ENCODE measurements at places on chromosomes 4 and X. TPM values are rescaled to one million over a fixed set of nuclear protein-coding genes. Genes with fewer than 3 reads are reported as not detected.

The ENAM gene
- not detected for total RNA-seq

The UBL4A gene
- 49.5 TPM for total RNA-seq

The WDFY3 gene
- 55.0 TPM for total RNA-seq

The SLC6A8 gene
- total RNA-seq: 5.5 TPM

The DDX60 gene
- total RNA-seq: 42.2 TPM

The RTL3 gene
- under 0.01 TPM for total RNA-seq

The AMBN gene
- total RNA-seq: not detected

The LANCL3 gene
- 0.16 TPM for total RNA-seq

Measured in bladder microvascular endothelial cell (primary cell).